ENCODE measurements at places on chromosomes 13 and 19. TPM values are rescaled to one million over a fixed set of nuclear protein-coding genes. Genes with fewer than 3 reads are reported as not detected.

The WDR88 gene
- polyA plus RNA-seq, result not detected

The FREM2 gene
- polyA plus RNA-seq, result 0.21 TPM

The SMIM24 gene
- 18.6 TPM for polyA plus RNA-seq

The GDF15 gene
- polyA plus RNA-seq, result 1.8 TPM

The CNN1 gene
- 4.3 TPM for polyA plus RNA-seq

The TEX29 gene
- polyA plus RNA-seq, result 0.25 TPM

The CYP4F8 gene
- not detected for polyA plus RNA-seq

The PABPC3 gene
- 0.12 TPM for polyA plus RNA-seq

The TBC1D4 gene
- polyA plus RNA-seq, result 13.9 TPM

The U2AF1L4 gene
- 13.2 TPM for polyA plus RNA-seq

The B3GNT3 gene
- 3.1 TPM for polyA plus RNA-seq

The KLK13 gene
- polyA plus RNA-seq, result 1.3 TPM

The ZNF793 gene
- 2.8 TPM for polyA plus RNA-seq

The BCKDHA gene
- 49.3 TPM for polyA plus RNA-seq

The FPR3 gene
- polyA plus RNA-seq, result 1.6 TPM

The TMPRSS9 gene
- not detected for polyA plus RNA-seq

The MZT1 gene
- 7.0 TPM for polyA plus RNA-seq

The KLK15 gene
- polyA plus RNA-seq, result 0.10 TPM

The ZNF320 gene
- polyA plus RNA-seq, result 4.4 TPM

The CAPS gene
- 13.4 TPM for polyA plus RNA-seq

The PRTN3 gene
- 2.8 TPM for polyA plus RNA-seq

The CCDC9 gene
- 33.4 TPM for polyA plus RNA-seq

The KLK14 gene
- polyA plus RNA-seq, result not detected

The SIAH3 gene
- polyA plus RNA-seq, result not detected

The CGB3 gene
- not detected for polyA plus RNA-seq

The PAK4 gene
- polyA plus RNA-seq, result 14.2 TPM

The CNFN gene
- 11.1 TPM for polyA plus RNA-seq

The FBXO27 gene
- 3.1 TPM for polyA plus RNA-seq

The CASP14 gene
- polyA plus RNA-seq, result not detected

The FGF21 gene
- not detected for polyA plus RNA-seq

The TICAM1 gene
- polyA plus RNA-seq, result 9.6 TPM

The TPRX1 gene
- not detected for polyA plus RNA-seq

The SYCN gene
- not detected for polyA plus RNA-seq

The CSNK1G2 gene
- 24.6 TPM for polyA plus RNA-seq

The LCP1 gene
- 66.6 TPM for polyA plus RNA-seq

The ZNF675 gene
- 5.7 TPM for polyA plus RNA-seq

The FFAR1 gene
- not detected for polyA plus RNA-seq

The PGLYRP1 gene
- polyA plus RNA-seq, result 8.7 TPM

The TSSK6 gene
- polyA plus RNA-seq, result 0.82 TPM

The ONECUT3 gene
- not detected for polyA plus RNA-seq

The ANGPTL8 gene
- 108 TPM for polyA plus RNA-seq

The BRCA2 gene
- polyA plus RNA-seq, result 0.10 TPM

The ATP4B gene
- polyA plus RNA-seq, result 3.4 TPM

Measured in adipose tissue (tissue), 3 donors.